Liver (tissue), 10 donors: ENCODE measurements at places on chromosomes 7 and 10. TPM values are rescaled to one million over a fixed set of nuclear protein-coding genes. Genes with fewer than 3 reads are reported as not detected.

DNA sequence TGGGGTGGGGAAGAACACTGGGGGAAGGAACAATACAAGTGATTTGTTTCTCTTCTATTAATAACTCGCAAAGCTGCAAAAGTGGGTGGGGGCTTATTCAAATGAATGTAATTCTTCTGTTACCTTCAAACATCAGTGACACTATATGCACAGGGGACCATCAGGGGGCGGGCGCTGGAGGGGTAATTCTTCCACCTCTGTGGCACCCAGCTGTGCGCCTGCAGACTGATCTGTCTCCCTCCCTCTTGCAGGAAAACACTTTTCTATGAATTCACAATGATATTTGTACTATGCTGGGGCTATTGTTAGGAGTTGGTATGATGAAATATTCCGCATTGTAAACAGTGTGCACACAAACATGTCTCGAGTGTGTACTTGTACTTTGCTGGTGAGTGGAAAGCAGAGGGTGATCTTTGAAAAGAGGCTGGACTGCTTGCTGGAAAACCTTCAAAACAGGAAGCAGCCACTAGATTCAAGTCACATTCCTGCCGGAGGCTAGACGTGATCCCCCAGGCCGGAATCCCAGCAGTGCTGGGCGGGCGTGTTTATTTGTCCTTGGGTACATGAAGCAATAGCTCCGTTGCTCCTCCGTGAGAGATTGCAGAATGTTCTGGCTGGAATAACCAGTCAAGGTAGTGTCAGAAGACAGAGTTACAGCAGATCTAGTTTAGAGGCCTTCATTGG lies 15.8 kb upstream of the BNIP3 start:
- peaks cover 32% of the 10 kb centered on the region for H3K4me1 ChIP-seq
- peak overlapping the region; percentile 76 for H3K27ac ChIP-seq
- H3K36me3 ChIP-seq: no peaks in the 10 kb centered on the region

GRCh38 chr10:112827951-112828350 lies 122.1 kb upstream of the TCF7L2 start:
- no peak for DNase-seq
- no peaks in the 10 kb centered on the region for H3K27me3 ChIP-seq
- H3K4me1 ChIP-seq: peaks cover 5% of the 10 kb centered on the region
- H3K27ac ChIP-seq: no peak overlapping the region
- no peak overlapping the region for H3K4me3 ChIP-seq

DNA sequence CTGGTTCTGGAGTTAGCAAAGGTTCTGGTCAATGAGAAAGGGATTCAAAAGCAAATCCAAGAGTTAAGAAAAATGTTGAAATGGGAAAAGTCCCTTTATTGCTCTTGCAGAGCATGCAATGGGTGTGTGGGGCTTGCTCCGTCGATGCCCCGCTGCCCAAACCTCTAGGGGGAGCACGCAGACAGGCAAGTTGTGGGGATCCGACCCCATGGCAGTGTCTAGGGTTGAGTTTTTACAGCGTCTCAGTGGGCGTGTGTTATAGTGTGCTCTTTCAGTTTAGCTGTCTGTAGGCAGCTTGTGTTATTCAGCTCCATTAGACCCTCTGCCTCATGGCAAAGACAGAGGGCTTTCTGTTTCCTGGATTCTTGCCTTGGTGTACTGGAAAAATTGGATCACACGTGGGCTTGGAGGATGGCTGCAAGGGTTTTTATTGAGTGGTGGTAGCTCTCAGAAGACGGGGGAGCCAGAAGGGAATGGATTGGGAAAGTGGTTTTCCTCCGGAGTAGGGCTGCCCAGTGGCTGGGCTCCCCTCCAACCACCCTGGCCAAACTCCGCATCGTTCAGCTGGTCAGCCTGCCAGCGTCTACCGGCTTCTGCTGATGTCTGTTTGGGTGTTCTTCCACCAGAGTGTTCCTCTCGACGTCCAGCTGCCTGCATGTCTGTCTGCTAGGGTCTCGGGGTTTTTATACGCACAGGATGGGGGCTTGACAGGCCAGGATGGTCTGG lies 102.3 kb upstream of the PLXDC2 start:
- no peak for DNase-seq
- no peaks in the 10 kb centered on the region for H3K36me3 ChIP-seq
- no peaks in the 10 kb centered on the region for H3K4me1 ChIP-seq
- no peaks in the 10 kb centered on the region for H3K27me3 ChIP-seq
- H3K27ac ChIP-seq: no peak overlapping the region

DNA sequence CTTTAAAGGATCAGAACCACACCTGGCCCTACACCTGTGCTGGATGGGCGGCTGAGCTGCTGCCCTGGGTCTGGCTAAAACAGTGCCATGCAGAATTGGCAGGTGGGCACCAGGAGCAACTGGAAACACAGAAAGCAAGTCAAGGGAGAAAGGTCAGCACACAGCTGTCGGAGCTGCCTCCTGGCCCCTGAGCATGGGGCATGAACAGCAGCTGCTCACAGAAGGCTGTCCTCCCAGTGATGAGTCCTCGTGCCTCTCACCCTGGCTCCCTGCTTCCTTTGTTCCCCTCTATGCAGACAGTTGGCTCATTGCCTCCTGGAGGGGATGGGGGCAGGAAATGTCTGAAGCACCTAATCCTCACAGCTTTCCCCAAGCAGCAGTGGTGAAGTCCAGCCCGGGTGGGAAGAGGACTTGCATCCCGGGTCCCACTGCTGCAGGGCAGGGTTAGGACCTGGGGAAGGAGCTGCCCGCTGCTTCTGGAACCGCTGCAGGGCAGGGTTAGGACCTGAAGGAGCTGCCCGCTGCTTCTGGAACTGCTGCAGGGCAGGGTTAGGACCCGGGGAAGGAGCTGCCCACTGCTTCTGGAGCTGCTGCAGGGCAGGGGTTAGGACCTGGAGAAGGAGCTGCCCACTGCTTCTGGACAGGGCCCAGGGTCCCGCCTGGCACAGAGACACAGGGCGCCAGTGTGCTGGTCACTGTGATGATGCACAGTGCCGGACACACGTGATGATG lies 37.3 kb downstream of the VIPR2 start:
- no peak for DNase-seq
- H3K4me1 ChIP-seq: no peaks in the 10 kb centered on the region
- H3K36me3 ChIP-seq: no peaks in the 10 kb centered on the region

GRCh38 chr10:18486438-18486837 lies 164.9 kb downstream of the NSUN6 start:
- H3K27me3 ChIP-seq: no peaks in the 10 kb centered on the region
- no peak overlapping the region for H3K4me3 ChIP-seq
- no peak overlapping the region for H3K27ac ChIP-seq
- no peaks in the 10 kb centered on the region for H3K4me1 ChIP-seq
- DNase-seq: no peak

- no peaks in the 10 kb centered on the region for H3K36me3 ChIP-seq
- no peak for DNase-seq
- H3K4me1 ChIP-seq: no peaks in the 10 kb centered on the region
- H3K27me3 ChIP-seq: no peaks in the 10 kb centered on the region
- H3K27ac ChIP-seq: no peak overlapping the region
Observed at GRCh38 chr7:82294382-82294784, 149.2 kb downstream of the CACNA2D1 start.

- H3K27me3 ChIP-seq: no peaks in the 10 kb centered on the region
- H3K27ac ChIP-seq: peak overlapping the region; percentile 90
- no peak for DNase-seq
- H3K4me3 ChIP-seq: no peak overlapping the region
- H3K4me1 ChIP-seq: peaks cover 10% of the 10 kb centered on the region
Observed at GRCh38 chr10:43419997-43420368, 11.0 kb upstream of the HNRNPF start.

DNA sequence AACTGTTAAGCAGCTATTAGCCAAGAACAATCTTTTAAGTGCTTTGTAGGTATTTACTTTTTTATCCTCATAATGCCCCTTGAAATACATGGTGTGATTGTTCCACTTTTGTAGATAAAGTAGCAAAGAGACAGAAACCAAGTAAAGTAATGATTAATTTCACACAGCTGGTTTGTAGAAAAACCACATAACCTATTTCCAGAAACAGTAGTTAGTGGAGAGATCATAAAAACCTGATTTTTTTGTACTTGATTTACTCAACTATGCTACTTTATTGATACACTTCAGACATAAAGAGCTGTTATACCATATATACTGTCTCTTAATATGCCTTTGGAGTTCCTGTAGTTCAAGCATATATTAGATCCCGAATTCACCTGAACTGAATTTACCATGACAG lies 118.4 kb downstream of the SEMA3A start:
- no peak for DNase-seq
- H3K36me3 ChIP-seq: no peaks in the 10 kb centered on the region
- no peak overlapping the region for H3K4me3 ChIP-seq

DNA sequence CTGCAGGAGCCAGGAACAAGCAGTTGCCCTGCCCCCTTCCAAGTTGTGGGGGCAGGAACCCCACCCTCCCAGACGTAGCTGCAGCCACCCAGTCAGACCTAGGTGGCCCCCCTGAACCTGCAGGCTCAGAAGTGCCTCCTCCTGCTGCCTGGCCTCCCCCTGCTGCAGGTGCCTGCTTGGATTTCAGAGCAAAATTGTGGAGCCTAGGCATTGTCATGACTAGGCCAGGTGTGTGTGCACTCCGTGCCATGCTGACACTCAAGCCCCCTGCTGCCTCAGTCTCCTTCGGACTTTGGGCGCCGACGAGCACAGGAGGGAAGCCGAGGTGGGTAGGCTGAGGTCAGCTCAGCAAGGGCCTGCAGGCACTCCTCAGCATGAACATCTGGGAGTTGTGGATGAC lies 733.9 kb upstream of the ZWINT start:
- H3K27ac ChIP-seq: no peak overlapping the region
- no peaks in the 10 kb centered on the region for H3K4me1 ChIP-seq
- no peaks in the 10 kb centered on the region for H3K27me3 ChIP-seq
- H3K4me3 ChIP-seq: no peak overlapping the region
- no peak for DNase-seq
- no peaks in the 10 kb centered on the region for H3K36me3 ChIP-seq

The SPDYE8 gene
- 0.43 TPM for polyA plus RNA-seq

The RPEL1 gene
- not detected for polyA plus RNA-seq

The CC2D2B gene
- 0.06 TPM for polyA plus RNA-seq
